ENCODE measurements at places on chromosomes 11 and 22. TPM values are rescaled to one million over a fixed set of nuclear protein-coding genes. Genes with fewer than 3 reads are reported as not detected.

TMPRSS13 gene
- 2.5 TPM for total RNA-seq

LRRC56 gene
- total RNA-seq: 1.9 TPM

HEPHL1 gene
- not detected for total RNA-seq

CD6 gene
- total RNA-seq: 222 TPM

OR2AG1 gene
- total RNA-seq: not detected

NEFH gene
- 4.2 TPM for total RNA-seq

MS4A4A gene
- total RNA-seq: not detected

CCDC87 gene
- total RNA-seq: 0.70 TPM

XNDC1N gene
- 21.2 TPM for total RNA-seq

NLRP10 gene
- total RNA-seq: not detected

DNA sequence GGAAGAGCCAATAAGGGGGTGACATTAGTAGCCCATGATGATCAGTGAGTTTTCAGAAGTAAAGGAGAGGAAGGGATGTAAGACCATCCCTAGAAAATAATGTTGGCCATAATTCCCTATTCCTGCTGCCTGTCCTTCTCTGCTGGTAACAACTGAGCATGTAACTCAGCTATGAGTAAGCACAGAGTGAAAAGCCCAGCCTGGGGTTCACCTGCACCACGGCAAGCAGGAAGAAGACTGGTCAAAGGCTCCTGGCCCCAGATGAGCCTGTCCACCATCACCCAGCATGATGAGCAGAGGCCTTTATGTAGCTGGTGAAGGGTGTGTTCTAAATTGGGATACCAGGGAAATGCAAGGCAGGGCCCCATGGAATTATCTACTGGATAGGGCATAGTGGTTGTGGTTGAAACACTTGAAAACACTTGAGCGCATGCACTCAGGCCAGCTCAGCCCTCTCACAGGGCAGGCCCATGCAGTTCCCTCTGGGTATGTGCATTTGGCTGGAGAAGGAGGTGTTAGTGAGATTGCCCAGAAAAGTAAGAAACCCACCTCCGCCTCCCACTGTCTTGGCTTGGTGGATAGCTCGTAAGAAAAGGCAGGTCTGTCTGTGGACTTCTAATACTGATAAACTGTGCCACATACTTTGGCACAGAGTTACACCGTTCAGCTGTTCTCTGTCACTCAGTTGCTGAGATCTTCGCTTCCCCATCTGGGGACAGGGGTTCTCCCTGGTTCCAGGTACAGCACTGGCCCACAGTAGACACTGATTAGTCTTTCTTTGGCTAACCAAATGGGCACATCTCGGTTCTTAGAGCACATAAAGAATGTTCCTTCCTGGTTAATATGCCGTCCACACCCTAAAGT is 86.8 kb downstream of the AMOTL1 start:
- no peak for DNase-seq
- H3K27ac ChIP-seq: no peak overlapping the region
- no peaks in the 10 kb centered on the region for H3K4me1 ChIP-seq
- H3K36me3 ChIP-seq: peaks cover 7% of the 10 kb centered on the region
- no peak overlapping the region for H3K4me3 ChIP-seq
- H3K27me3 ChIP-seq: peaks cover 3% of the 10 kb centered on the region

- H3K4me1 ChIP-seq: peaks cover 19% of the 10 kb centered on the region
- DNase-seq: peak; percentile 55
- H3K4me3 ChIP-seq: peak within 1 kb of the TSS; percentile 55
- H3K27ac ChIP-seq: peak within 1 kb of the TSS; percentile 43
- H3K27me3 ChIP-seq: no peaks in the 10 kb centered on the region
- H3K36me3 ChIP-seq: peaks cover 28% of the 10 kb centered on the region
Measured at GRCh38 chr11:67303132-67303834, at the start of gene SSH3. SSH3 (plus strand) TSS chr11:67303530; CDS start chr11:67303626, 96 bp downstream.

DNA sequence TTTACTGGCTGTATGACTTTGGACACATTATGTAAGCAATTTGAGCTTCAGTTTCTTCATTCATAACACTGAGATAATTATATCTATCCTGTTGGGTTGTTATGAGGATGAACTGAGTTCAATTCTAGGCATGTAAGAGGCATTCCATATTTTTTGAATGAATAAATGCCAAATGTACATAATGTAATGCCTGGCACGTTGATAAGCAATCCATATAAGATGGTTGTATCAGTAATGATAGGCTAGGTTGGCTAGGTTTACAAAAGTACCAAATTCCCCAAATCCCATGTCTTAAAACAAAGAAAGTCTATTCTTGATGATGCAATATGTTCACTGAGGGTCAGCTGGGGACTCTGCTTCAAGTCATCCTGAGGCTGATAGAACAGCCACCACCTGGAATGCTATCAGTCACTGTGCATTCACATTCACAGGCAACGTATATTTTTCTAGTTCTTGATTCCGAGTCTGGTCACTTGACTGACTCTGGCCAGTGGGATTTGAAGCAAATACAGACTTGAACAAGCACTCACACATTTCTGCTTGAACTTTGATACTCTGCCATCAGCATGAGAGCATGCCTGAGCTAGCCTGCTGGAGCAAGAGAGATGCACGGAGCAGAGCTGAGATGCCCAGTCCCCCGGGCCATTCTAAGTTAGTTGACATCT is 104.0 kb upstream of the TIMP3 start:
- H3K27me3 ChIP-seq: peaks cover 19% of the 10 kb centered on the region
- H3K36me3 ChIP-seq: no peaks in the 10 kb centered on the region
- no peak overlapping the region for H3K27ac ChIP-seq
- DNase-seq: no peak
- no peak overlapping the region for H3K4me3 ChIP-seq
- H3K4me1 ChIP-seq: no peaks in the 10 kb centered on the region

GRCh38 chr11:114340311-114341131 is 44.3 kb downstream of the NNMT start:
- H3K36me3 ChIP-seq: no peaks in the 10 kb centered on the region
- no peak overlapping the region for H3K27ac ChIP-seq
- peak; percentile 53 for DNase-seq
- H3K4me1 ChIP-seq: peaks cover 8% of the 10 kb centered on the region
- H3K27me3 ChIP-seq: peaks cover 20% of the 10 kb centered on the region

GRCh38 chr11:69321877-69322361 is 28.0 kb downstream of the MYEOV start:
- H3K4me1 ChIP-seq: peaks cover 7% of the 10 kb centered on the region
- H3K4me3 ChIP-seq: no peak overlapping the region
- peaks cover 1% of the 10 kb centered on the region for H3K27me3 ChIP-seq
- DNase-seq: no peak

GRCh38 chr11:41866525-41866924 is 407.1 kb upstream of the LRRC4C start:
- DNase-seq: no peak
- no peaks in the 10 kb centered on the region for H3K4me1 ChIP-seq
- no peak overlapping the region for H3K4me3 ChIP-seq
- no peaks in the 10 kb centered on the region for H3K27me3 ChIP-seq
- H3K27ac ChIP-seq: no peak overlapping the region
- H3K36me3 ChIP-seq: no peaks in the 10 kb centered on the region

DNA sequence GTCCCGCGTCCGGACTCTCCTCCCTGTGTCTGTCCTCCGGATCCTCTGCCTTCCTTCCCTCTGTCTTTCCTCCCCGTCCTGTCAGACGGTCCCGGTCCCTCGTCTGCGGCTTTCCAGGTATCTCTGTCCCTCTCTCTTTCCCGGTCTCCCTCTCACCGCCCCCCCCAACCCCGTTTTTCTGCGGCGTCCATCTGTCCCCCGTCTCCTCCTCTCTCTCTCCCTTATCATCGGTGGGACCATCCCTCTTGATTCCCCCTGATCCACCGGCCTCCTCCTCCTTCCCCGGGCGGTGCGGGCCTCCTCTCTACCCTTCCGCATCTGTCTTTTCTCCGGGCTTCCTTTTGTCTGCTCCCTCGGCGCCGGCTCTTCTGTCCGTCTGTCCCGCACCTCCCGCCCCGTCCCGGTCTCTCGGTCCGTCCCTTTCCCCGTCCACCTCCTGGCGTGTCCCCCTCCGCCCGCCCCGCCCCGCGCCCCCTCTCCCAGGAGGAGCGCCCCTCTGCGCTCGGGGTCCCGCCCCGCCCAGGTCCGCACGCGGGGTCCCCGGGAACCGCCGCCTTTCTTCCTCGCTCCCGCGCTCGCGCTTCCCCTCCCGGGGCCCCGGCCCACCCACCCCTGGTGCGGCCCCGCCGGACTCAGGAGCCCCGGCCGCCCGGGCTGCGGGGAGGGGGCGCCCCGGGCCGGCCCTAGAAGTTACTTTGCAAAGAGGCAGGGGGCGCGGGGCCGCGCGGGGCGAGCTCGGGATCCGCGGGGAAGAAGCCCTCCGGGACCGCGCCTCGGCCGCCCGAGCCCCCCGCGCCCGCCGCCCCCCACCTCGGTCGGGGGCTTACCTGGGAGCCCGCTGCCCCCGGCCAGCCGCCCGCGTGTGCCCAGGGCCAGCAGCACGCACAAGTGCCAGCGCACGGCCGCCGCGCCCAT is 568 bp downstream of the SCUBE1 start:
- no peak overlapping the region for H3K4me3 ChIP-seq
- H3K4me1 ChIP-seq: peaks cover 12% of the 10 kb centered on the region
- H3K27ac ChIP-seq: no peak overlapping the region
- no peaks in the 10 kb centered on the region for H3K36me3 ChIP-seq
- DNase-seq: no peak

- H3K4me3 ChIP-seq: no peak overlapping the region
- H3K36me3 ChIP-seq: no peaks in the 10 kb centered on the region
- no peak overlapping the region for H3K27ac ChIP-seq
- H3K27me3 ChIP-seq: peaks cover 21% of the 10 kb centered on the region
Measured at GRCh38 chr11:44671234-44671633, 55.5 kb upstream of the TSPAN18 start.

DNA sequence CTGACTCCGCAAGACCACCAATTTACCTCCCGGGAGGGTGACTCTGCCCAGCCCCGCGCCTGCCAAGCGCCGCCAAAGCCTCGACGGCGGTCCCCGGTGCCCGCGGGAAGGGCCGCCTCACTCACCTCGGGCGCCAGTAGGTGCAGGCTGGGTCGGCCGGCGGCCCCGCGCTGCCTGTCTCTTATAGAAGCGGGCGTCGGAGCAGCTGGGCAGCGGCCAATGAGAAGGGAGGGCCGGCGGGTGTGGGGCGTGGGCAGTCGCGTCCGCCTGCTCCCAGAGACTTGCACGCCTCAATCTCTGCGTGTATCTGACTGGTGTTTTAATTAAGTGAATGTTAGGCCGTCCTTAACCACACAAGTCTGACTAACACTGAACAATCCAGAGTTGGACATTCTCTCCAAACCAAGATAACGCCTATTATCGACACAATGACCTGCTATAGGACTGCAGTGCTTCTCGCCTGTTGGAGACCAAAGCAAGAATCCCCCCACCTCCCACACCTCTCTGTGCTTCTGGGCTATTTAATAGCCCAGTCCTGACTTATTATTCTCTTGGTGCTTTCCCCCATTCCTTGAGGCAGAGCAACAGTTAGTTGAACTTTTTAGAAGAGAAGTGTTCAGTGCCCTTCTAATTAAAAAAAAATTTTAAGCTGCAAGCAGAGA is at the start of gene TPH1:
TPH1 (minus strand) TSS at position 154 of the 662 bp plus-strand sequence. CDS start 5,507 bp downstream, outside the sequence.
- H3K4me3 ChIP-seq: no peak within 1 kb of the TSS
- H3K4me1 ChIP-seq: no peaks in the 10 kb centered on the region
- H3K27ac ChIP-seq: no peak within 1 kb of the TSS
- H3K27me3 ChIP-seq: peaks cover 59% of the 10 kb centered on the region
- no peaks in the 10 kb centered on the region for H3K36me3 ChIP-seq

DNA sequence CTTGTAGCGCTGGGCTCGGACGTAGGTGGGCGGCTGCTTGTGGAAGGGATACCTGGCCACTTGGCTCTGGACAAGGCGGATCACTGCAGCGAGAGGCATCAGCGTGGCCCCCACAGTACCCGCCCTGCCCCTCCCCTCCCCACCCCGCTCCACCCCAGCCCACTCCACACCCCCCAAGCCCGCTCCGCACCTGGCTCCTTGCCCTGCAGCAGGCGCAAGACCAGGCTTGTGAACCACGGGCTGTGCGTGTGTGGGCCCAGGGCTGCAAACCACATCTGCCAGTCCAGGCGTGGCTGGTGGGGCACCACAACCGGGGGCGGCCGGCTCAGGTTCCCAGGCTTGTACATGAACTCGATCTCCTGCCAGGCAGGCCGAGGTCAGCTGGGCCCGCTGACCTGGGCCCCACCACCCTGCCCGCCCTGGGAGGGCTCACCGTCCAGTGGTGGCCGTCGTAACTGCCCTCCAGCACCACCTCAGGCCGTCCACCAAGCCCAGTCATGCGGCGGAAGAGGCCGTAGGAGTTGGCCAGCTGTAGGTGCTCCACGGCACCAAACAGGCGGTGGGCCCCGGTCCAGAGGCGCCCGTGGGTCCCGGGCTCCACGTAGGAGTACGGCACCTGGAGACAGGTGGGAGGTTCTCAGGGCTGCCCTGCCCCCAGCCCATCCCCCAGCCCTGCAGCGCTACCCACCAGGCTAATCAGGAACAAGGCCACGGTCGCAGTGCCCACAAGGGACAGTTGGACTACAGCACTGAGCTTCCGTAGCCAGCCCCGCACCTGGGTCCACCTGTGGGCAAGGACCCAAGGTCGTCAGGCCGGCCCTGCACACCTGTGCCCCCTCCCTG is 2.9 kb downstream of the LMF2 start:
- no peak overlapping the region for H3K4me3 ChIP-seq
- H3K27me3 ChIP-seq: no peaks in the 10 kb centered on the region
- DNase-seq: no peak
- peaks cover 12% of the 10 kb centered on the region for H3K4me1 ChIP-seq
- H3K36me3 ChIP-seq: peaks cover 20% of the 10 kb centered on the region
- H3K27ac ChIP-seq: no peak overlapping the region

DNA sequence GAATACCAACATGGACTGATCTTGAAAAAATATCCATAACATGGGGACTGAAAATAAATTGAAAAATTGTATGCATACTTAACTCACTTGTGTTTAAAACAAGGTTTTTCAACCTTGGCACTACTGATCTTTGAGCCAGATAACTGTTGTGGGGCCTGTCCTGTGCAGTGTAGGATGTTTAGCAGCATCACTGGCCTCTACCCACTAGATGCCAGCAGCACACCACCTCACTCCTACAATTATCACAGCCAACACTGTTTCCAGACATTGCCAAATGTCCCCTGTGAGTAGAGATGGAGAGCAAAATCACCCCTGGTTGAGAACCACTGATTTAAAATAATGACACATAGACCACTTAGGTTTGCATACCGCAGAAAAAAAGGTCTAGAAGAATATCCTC is 45.0 kb upstream of the SLC1A2 start:
- H3K27ac ChIP-seq: no peak overlapping the region

All from activated CD8-positive, alpha-beta T cell treated with anti-CD3 and anti-CD28 coated beads, Interleukin-2, amount 10 ng/mL, durations not matched to agents 7 days and 5 days (primary cell).